ENCODE measurements at places on chromosomes 16 and 17.

- no peak for DNase-seq
Measured at GRCh38 chr16:85566561-85567100, 46.5 kb upstream of the GSE1 start.

DNA sequence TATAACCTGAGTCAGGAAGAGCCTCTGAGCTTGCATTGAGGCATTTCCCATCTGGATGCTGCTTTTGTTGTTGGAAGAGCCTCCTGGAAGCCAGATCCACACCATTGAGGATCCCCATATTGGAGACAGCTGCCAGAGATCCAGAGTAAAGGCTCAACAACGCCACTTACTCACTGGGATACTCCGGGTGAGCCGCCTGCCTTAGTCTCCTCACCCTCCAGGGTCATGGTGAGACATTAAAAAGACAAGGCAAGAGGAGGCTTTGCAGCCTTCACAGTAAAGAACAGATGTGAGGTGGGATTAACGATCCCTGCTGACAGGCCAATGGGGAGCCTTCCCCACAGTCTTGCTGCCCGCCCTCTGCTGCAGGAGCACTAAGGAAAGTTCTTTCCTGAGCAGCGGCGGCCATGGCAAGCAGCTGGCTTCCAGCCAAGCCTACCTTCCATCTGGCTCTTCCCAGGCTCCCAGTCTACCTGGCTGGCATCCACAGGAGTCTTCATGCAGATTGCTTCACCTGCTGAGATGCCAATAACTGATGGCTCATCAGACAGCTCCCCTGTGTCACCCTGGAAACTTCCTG is 198.5 kb downstream of the CYLD start:
- DNase-seq = no peak

GRCh38 chr17:42133461-42134041 is 10.9 kb downstream of the HSPB9 start:
- DNase-seq = no peak

DNA sequence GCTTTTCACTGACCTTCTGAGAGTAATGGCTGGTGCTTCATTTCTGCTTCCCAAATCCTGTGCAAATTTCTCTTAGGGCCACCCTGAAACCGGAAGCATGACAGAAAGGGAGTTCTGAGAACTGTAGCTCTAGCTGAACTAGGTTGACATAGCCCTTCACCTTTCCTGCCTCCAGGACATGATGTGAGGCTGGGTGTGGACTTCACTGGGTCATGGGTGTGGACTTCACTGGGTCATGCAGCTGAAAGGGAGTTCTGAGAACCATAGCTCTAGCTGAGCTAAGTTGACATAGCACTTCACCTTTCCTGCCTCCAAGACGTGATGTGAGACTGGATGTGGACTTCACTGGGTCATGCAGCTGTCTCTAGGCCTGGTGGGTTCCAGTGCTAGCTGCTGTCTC is 54.3 kb upstream of the NLRP1 start:
- no peak for DNase-seq

DNA sequence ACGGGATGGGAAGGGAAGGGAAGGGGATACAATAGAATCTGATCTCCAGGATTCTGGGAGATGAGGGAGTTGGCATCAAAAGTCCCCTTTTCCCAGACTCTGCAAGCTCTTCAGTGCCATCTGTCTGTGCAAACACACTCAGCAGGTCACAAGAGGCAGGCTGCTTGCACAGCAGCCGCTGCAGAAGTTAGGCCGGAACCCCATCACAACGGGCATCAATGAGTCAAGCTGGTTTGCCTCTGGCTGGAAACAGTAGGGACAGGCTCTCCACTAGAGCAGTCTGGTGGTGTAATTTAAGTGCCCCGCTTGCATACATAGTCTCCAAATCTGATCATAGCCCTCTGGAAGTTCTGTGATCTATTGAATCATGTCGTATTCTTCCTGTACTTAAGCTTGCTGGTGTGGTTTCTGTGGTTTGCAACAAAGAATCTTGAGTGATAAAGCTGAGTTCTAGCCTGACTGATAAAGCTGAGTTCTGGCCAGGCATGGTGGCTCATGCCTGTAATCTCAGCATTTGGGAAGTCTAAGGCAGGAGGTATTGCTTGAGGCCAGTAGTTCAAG is 33.7 kb upstream of the KDM8 start:
- no peak for DNase-seq

GRCh38 chr16:4477966-4478365 is 1.8 kb downstream of the HMOX2 start:
- DNase-seq = no peak

GRCh38 chr16:11005611-11005975 is 61.2 kb downstream of the CLEC16A start:
- DNase-seq = no peak

GRCh38 chr17:332023-332422 is 20.6 kb downstream of the RPH3AL start:
- no peak for DNase-seq

DNA sequence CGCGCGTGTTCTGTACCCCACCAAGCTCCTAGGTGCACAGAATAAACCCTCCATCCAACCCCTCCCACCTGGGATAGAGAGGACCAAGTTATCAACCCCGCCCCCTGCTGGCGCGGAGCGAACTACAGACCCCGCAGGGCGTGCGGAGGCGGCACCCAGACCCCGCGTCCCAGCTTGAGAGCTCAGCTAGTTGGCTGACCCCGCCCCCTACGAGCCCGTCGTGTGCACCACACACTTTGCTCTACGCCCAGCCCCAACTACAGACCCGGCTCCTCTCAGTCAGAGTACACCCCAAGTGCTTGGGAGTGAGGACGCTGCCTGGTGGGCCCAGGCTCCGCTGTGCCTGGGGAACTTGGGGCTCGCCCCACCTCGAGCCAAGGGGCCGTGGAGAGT is 1.5 kb downstream of the GRIN2A start:
- no peak for DNase-seq

DNA sequence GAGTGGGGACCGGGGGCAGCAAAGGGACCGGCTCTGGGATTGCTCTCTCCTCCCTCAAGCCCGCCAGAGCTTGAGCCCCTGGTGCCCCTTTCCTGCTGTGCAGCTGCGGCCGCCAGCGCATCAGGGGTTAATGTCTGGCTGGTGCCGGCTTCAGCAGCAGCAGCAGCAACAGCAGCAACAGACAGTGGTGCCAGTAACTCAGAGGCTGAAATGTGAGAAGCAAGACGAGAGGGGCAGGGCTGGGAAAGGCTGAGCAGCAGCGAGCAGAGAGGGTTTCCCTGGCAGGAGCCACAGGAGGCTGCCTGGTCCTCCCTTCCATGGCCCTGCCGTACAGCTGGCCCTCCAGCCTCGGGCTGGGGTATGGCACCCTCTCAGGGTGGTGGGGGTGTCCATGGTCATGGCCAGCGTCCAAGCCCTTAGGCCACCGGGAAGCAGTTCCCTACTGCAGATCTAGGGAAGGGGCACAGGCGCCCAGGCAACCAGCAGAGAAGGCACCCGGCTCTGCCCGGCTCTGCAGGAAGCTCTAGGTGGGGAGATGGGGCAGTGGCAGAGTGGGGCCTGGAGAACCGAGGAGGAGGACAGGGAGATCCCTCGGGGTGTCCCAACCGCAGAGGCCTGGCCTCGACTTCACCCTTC is 21.1 kb upstream of the TFAP4 start:
- DNase-seq = no peak

- DNase-seq = no peak
Measured at GRCh38 chr17:58420827-58421226, 3.5 kb upstream of the RNF43 start.

DNA sequence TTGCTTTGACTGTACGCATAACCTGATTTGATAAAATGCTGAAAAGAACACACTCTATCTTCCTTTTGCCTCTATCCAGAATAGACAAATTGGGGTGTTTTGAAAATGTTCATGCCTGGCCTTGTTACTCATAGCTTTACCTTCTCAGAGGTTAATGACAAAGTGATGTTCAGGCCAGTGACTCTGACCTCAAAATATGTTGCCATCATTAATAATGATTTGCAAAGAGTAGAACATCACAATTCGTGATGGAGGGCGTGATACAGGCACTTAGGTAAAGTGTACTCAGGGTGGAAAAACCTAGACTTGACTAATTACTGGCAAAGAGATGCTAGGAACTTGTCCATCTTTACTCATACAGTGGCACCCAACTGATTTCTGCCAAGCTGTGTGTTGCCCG is 656.6 kb upstream of the SOX9 start:
- DNase-seq = no peak

DNA sequence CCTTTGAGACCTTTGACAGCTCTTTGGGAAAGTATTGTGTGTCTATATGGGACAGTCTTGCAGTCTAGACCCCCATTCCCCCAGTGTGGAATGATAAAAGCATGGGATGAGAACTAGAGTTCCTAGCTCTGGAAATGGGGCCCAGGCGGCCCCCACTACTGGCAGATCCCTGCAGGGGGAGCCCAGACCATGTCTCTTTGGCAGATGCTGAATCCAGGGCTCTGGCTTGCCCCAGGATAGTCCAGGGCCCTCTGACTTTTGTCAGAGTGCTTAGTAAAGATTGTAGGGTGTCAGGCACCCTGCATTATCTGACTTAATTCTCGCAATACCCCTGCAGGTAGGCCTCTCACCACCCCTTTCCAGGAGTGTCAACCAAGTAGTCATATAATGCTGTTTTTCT is 8.3 kb downstream of the ALKBH5 start:
- no peak for DNase-seq

GRCh38 chr16:68767581-68767980 is 30.5 kb downstream of the CDH1 start:
- no peak for DNase-seq

DNA sequence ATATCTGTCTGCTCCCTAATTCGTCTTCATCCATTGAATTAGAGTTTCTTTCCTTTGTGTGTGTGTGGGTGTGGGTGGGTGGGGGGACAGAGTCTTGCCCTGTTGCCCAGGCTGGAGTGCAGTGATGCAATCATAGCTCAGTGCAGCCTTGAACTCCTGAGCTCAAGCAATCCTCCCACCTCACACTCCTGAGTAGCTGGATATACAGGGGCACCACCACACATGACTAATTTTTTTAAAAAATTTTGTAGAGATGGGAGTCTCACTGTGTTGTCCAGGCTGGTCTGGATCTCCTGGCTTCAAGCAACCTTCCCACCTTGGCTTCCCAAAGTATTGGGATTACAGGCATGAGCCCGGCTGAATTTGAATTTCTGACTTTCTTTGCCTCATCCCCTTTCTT is 34.5 kb upstream of the MED13 start:
- DNase-seq = no peak

DNA sequence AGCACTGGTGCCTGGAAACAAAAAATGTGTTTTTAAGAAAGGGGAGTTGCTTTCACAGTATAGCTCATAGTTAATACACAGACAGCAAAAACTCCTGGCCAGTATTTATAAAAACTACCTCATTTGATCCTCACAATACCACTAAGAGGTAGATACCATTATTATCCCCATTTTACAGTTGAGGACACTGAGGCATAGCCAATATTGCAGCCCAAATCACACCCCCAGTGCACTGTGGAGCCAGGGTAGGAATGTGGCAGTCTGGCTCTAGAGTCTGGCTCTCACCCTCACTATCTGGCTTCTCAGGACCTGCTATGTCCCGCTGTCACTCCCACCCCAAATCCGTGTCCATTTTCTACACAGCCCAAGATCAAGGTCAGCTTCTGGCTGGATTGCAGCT is 2.6 kb downstream of the ARHGAP23 start:
- DNase-seq = no peak

DNA sequence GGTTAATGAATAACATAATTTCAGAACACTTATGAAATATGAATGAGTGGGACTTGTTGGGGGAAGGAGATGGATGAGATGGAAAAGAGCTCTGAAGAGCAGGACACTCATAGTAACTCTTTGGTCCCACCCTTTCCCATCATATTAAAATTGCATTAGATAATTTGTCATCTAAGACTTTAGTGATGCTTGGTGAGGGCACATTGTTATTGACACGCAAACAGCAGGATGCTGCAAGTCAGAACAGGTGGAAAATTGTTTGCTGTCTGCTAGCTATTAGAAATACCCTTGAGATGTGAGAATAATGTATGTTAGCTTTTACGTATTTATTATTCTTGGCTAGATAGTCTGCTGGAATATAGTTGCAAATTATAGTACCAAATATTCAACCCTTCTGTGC is 75.7 kb downstream of the TANC2 start:
- no peak for DNase-seq

DNA sequence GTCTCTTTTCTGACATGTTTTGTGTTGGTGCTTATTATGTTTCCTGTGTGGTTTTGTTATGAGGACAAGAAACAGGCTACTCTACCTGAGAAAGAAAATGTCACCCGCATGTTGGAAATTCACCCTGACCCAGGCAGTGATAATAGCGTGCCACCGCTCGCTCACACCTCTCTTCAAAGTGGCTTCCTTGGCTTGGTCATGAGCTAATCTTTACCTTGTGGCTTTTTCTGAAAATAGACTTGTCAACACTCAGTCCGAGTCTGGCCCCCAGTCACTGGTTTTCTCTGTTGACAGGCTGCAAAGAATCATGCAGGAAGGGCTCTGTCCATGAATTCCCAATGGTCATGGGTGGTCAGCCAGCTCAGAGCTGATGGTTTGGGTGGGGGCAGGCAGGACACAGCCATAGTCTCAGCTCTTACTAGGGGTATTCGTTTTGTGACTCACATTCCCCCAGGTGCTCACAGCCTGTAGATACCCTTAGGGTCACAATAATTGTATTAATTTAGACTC is 121.3 kb upstream of the CACNG5 start:
- DNase-seq = no peak

DNA sequence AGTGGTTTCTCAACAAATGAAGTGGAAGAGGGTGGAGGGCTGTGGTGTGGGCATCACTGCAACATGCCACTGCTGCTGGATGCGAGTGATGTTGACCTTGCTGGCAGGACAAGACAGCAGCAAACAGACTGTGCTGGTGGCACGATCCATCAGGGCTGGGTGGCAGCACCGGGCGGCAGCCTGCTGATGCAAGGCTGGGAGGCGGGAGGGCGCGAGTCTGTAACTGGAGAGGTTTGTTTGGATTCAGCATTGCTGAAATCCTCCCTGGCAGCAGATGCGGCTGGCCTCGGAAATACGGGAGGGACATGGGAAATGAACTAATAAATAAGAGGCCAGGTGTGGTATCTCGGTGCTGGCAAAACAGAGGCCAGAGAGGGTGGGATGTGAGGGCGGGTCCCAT is 224.2 kb downstream of the ENGASE start:
- DNase-seq = no peak

- DNase-seq = no peak
Measured at GRCh38 chr16:54027558-54027957, 259.0 kb downstream of the IRX3 start.

DNA sequence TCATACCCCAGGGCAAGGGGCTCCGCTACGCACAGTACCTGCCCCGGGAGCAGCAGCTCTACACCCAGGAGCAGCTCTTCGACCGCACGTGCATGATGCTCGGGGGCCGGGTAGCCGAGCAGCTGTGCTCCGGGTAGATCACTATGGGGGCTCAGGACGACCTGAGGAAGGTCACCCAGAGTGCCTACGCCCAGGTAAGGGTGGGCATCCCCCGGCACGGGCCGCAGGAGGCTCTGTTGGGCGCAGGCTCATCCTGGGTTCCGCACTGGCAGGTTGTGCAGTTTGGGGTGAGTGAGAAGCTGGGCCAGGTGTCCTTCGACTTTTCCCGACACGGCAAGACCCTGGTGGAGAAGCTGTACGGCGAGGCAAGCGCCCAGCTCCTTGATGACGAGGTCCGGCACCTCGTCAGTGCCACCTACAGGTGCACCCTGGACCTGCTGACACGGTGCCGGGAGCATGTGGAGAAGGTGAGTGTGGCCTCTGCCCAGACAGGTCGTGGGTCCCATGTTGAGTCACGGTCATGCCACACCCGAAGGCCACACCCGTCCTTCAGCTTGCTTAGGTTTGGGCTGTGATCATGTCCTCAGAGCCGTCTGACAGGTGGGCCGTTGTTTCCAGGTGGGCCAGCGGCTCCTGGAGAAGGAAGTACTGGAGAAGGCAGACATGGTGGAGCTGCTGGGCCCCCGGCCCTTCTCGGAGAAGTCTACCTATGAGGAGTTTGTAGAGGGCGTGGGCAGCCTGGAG is 19.3 kb downstream of the DBNDD1 start:
- DNase-seq = no peak

- peak; percentile 28 for DNase-seq
Measured at GRCh38 chr17:80082403-80083135, 18.8 kb upstream of the GAA start.

Data from NCI-H1048 (cell line).